ENCODE measurements at places on chromosomes 4 and X. TPM values are rescaled to one million over a fixed set of nuclear protein-coding genes. Genes with fewer than 3 reads are reported as not detected.

Gene HAND2
- total RNA-seq: 0.08 TPM

Gene GPC4
- 2.7 TPM for total RNA-seq

Gene HS3ST1
- 18.7 TPM for total RNA-seq

Gene L1CAM
- 0.80 TPM for total RNA-seq

GRCh38 chr4:83231620-83232076 is 53.0 kb downstream of the COQ2 start:
- peak; percentile 54 for ATAC-seq

- ATAC-seq: no peak
These were observed 109.6 kb downstream of the ANXA3 start for GRCh38 chr4:78661086-78661690.

DNA sequence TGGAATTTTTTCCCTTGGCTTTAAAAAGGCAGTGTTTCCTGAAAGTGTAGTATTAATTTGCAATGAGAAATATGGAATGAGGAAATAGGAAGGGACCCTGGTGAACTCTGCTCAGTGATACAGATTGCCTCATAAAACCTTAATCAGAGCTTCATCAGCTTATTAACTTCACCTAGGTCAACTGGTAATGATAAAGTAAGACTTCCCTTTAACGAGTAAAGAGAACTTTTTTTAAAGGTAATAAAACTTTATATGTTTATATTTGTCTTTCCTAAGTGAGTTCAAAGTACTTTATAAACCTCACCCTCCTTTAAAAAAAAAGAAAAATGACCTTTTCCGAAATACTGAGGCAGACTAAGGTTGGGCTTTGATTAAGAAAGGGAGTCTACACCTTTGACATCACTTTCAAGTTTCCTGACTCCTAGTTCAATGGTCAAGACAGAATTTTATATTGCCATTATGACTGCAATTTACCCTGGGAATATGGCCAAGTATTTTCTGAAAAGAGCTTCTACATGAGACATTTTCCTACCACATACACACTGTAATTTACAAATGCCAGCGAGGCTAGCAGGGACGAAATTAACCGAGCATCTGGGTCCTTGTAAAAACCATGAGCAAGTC is 706.3 kb upstream of the TENM3 start:
- no peak for ATAC-seq

GRCh38 chr4:85358831-85359230 is 116.1 kb upstream of the ARHGAP24 start:
- no peak for ATAC-seq

GRCh38 chr4:44736900-44737299 is 10.5 kb upstream of the GNPDA2 start:
- ATAC-seq: no peak

GRCh38 chrX:107577933-107578332 is 50.4 kb upstream of the PRPS1 start:
- ATAC-seq: no peak

All from esophagus mucosa (tissue), 1 donor.